IPS DF 19.7 (cell line): ENCODE measurements at places on chromosomes 2 and 18.

GRCh38 chr2:182586426-182586825, 129.6 kb upstream of the DNAJC10 start:
- DNase-seq = no peak

GRCh38 chr18:58965291-58966004, 100.8 kb downstream of the ZNF532 start:
- DNase-seq = no peak

DNA sequence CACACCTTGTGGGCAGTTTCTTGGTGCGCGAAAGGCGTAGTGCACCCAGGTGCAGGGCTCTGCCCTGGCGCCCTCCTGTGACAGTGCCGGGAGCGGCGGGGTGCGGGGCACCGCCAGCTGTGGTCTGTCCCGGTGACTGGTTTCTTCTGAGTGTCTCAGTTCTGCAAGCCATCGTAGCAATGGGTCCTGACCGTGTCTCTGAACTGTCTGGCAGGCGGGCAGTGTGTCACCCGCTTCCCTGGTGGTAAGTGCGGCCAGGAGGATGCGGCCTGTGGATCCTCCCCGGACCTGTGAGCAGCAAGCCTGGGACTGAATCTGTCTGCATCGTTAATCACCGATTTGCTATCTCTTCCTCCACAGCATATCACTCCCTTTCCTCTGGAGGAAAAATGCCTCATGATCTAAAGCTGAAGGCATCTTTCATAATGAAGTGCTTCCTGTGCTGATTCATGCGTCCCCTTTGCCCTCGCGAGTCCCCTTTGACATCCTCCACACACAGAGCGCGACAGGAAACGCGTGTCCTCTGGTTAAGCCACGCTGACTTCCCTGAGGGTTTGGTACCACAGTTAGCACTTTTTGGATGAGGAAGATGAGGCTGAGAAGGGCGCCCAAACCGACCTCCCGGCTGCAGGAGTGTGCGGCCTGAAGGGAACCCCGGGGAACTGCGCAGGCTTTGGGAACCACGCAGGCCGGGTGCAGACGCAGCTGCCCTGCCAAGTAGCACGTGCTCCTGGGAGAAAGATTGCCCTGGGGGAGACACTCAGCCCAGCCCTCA, 416.0 kb upstream of the HS6ST1 start:
- DNase-seq = no peak

DNA sequence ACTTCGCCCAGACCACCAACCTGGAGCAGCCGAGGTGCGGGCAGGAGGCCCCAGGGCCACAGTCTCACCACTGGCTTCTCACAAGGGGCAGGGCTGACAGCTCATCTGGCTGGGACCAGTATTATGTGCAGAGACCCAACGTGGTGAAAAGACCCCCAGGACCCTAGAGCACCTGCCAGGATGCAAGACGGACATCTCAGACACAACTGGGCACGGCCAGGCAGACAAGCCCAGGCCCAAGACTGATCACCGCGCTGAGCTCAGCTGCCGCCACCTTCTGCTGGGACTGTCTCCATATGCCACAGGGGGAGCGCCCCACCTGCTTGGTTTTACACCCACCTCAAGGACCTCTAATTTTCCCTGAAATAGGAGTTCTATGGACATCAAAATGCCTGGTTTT, 23.2 kb downstream of the HDAC4 start:
- DNase-seq = no peak

- DNase-seq = no peak
These were observed 25.5 kb upstream of the VIT start for GRCh38 chr2:36670881-36671595.

GRCh38 chr2:59307196-59307595, 1066.1 kb upstream of the FANCL start:
- DNase-seq = no peak

- DNase-seq = no peak
These were observed 45.4 kb downstream of the ASAP2 start for GRCh38 chr2:9252002-9252357.
